PC-3 (cell line): ENCODE measurements at places on chromosomes 11 and 22.
A peak's percentile ranks its signal among the peaks of the same experiment; 100 is the strongest.

- peak; percentile 44 for DNase-seq
These were observed 67.4 kb downstream of the AMOTL1 start for GRCh38 chr11:94835594-94835927.

GRCh38 chr11:115255006-115255762 is 249.0 kb downstream of the CADM1 start:
- DNase-seq = no peak

DNA sequence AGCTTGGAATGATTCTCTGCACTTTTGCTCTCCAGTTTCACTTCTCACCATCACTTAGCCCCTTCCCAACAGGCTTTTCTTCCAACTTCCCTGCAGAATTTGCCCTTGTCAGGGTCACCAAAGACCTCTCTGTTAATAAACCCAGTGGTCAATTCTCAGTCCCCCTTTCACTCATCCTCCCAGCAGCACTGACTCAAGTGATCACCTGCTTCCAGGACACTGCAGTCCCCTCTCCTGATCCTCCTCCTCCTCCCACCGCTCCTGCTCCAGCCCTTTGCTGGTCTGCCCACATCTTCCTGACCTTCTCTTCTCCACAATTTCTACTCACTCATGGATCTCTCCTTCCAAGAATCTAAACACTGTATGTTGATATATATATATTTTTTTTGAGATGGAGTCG is 57.9 kb downstream of the SHISAL1 start:
- DNase-seq = no peak

DNA sequence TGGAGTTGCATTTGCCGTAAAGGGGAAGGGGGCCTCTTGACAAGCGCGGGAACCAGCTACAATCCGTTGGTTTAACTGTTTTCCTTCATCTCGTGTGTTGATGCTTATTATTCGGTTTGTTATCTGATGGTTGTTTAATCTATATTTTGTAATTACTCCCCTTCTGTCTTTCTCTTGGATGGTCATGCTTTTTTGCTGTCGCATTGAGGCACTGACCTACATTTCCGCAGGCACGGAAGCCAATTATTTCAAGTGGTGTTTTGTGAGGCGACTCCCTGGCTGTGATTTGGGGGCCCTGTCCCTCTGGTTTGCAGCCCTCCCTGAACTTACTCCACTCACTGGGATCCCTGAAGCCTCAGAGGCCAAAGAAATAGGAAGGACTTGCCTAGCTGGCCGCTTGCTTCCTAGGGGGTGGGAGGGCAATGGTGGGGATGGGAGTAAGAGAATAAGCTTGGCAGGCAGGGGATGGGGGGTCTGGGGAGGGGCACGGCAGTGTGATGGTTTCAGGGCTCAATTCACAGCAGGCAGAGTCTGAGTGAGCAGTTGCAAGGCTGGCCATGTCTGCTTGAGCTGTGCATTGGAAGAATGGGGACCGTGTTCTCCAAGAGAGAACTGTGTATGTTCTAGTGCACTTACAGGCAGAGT is 165.8 kb upstream of the B3GAT1 start:
- no peak for DNase-seq
